ENCODE measurements at places on chromosomes 13 and 19. TPM values are rescaled to one million over a fixed set of nuclear protein-coding genes. Genes with fewer than 3 reads are reported as not detected.

GPALPP1 gene
- 20.8 TPM for total RNA-seq

SIAH3 gene
- 0.10 TPM for total RNA-seq

BCKDHA gene
- 12.1 TPM for total RNA-seq

NLRP11 gene
- total RNA-seq, result not detected

- H3K36me3 ChIP-seq, result no peaks in the 10 kb centered on the region
- no peak overlapping the region for H3K4me3 ChIP-seq
- no peak overlapping the region for H3K27ac ChIP-seq
Observed at GRCh38 chr19:30676990-30677679, 305.0 kb downstream of the ZNF536 start.

- no peaks in the 10 kb centered on the region for H3K4me1 ChIP-seq
- DNase-seq, result no peak
- H3K36me3 ChIP-seq, result no peaks in the 10 kb centered on the region
- no peaks in the 10 kb centered on the region for H3K27me3 ChIP-seq
- no peak overlapping the region for H3K27ac ChIP-seq
Observed at GRCh38 chr13:21894091-21894490, 223.2 kb downstream of the FGF9 start.

DNA sequence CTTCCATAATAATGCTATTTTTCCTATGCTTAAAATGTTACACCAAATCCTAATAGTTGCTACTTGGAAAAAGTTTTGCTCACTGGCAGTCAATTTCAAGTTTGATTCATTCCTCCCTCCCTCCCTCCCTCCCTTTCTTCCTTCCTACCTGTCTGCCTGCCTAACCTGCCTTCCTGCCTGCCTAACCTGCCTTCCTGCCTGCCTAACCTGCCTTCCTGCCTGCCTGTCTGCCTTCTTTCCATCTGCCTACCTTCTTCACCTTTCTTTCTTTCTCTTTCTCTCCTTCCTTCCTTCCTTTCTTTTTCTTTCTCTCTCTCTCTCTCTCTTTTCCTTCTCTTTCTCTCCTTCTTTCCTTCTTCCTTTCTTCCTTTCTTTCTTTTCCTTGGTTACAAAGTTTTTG, 418.7 kb downstream of the PCDH9 start:
- H3K27me3 ChIP-seq, result no peaks in the 10 kb centered on the region
- H3K4me3 ChIP-seq, result no peak overlapping the region
- no peak overlapping the region for H3K27ac ChIP-seq
- H3K4me1 ChIP-seq, result no peaks in the 10 kb centered on the region
- DNase-seq, result no peak

GRCh38 chr13:23963184-23963931, 66.1 kb upstream of the C1QTNF9B start:
- H3K4me3 ChIP-seq, result no peak overlapping the region
- H3K4me1 ChIP-seq, result peaks cover 12% of the 10 kb centered on the region
- H3K27ac ChIP-seq, result no peak overlapping the region
- no peaks in the 10 kb centered on the region for H3K36me3 ChIP-seq
- H3K27me3 ChIP-seq, result no peaks in the 10 kb centered on the region

- peak within 1 kb of the TSS; percentile 99 for H3K27ac ChIP-seq
- DNase-seq, result peak; percentile 100
- no peaks in the 10 kb centered on the region for H3K36me3 ChIP-seq
- peaks cover 11% of the 10 kb centered on the region for H3K4me1 ChIP-seq
Observed at GRCh38 chr19:52189735-52190486, at the start of gene PPP2R1A. PPP2R1A (plus strand) TSS chr19:52190052; CDS start chr19:52190097, 45 bp downstream.

GRCh38 chr13:109857325-109857724, 70.9 kb upstream of the IRS2 start:
- no peak overlapping the region for H3K4me3 ChIP-seq
- no peaks in the 10 kb centered on the region for H3K27me3 ChIP-seq
- H3K27ac ChIP-seq, result no peak overlapping the region
- H3K36me3 ChIP-seq, result no peaks in the 10 kb centered on the region
- H3K4me1 ChIP-seq, result peaks cover 2% of the 10 kb centered on the region
- no peak for DNase-seq

DNA sequence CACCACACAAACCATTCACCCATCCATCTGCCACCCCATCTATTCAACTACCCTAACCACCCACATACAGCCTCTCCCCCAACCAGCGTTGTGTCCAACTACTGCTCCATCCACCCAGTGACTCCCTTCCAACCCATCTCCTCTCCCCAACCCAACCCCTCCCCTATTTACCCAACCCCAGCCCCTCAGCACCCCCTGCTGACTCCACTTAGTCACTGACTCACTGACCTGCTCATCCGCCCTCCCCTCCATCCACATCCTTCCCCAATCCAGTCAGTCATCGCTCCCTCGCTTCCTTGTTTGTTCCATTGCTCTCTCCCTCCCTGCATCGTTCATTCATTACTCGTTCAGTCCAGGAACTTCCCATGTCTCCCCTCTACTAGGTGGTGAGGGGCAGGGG, 39.2 kb downstream of the KCNC3 start:
- no peak overlapping the region for H3K27ac ChIP-seq
- H3K36me3 ChIP-seq, result peaks cover 57% of the 10 kb centered on the region

DNA sequence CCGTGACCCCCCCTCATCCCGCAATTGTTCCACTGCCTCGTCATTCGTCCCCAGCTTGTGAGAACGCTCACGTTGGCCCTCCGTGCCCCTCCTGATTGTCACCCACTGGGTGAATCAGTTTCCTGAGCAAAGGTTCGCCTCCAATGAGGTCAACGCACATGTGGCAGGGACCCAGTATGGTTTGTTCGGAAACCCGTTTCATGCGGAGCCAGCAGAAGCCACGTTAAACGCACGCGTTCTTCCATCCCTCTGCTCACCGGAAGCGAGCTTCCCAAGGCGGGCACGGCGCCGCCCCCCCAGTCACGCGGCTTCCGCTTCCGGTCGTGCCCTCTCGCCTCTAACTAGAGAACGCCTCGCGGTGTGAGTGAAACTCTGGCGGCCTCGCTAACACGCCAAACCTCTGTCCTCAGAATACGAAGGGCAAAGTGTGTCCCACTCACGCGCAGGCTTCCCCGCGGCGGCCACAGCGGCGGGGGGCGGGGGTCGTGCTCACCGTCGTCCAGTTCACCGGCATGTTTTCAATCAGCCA, 18.0 kb upstream of the CFAP97D2 start:
- no peaks in the 10 kb centered on the region for H3K27me3 ChIP-seq
- peak; percentile 62 for DNase-seq
- no peak overlapping the region for H3K4me3 ChIP-seq
- peaks cover 9% of the 10 kb centered on the region for H3K4me1 ChIP-seq

- peak; percentile 45 for DNase-seq
- H3K4me1 ChIP-seq, result peaks cover 5% of the 10 kb centered on the region
- H3K27ac ChIP-seq, result peak overlapping the region; percentile 69
Observed at GRCh38 chr13:40993987-40994386, 25.1 kb downstream of the ELF1 start.

DNA sequence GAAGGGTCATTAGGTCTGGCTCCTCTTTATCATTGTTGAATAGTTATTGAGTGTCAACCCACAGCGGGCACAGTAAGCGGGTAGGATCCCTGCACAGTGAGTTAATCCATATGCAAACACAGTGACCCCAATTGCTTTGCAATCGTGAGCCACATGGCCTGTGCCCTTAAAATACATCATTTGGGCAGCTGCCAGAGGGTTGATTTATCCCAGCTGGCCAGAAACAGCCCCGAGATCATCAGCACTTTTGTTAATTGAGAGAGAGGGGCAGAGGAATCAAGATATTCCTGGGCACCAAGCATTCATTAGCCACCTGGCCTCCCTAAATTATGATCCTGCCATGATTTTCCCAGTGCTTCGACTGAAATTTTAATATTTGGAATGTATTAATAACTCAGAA, 9.8 kb upstream of the CNMD start:
- no peak for DNase-seq
- no peaks in the 10 kb centered on the region for H3K4me1 ChIP-seq
- no peak overlapping the region for H3K27ac ChIP-seq
- no peaks in the 10 kb centered on the region for H3K27me3 ChIP-seq
- H3K4me3 ChIP-seq, result no peak overlapping the region

DNA sequence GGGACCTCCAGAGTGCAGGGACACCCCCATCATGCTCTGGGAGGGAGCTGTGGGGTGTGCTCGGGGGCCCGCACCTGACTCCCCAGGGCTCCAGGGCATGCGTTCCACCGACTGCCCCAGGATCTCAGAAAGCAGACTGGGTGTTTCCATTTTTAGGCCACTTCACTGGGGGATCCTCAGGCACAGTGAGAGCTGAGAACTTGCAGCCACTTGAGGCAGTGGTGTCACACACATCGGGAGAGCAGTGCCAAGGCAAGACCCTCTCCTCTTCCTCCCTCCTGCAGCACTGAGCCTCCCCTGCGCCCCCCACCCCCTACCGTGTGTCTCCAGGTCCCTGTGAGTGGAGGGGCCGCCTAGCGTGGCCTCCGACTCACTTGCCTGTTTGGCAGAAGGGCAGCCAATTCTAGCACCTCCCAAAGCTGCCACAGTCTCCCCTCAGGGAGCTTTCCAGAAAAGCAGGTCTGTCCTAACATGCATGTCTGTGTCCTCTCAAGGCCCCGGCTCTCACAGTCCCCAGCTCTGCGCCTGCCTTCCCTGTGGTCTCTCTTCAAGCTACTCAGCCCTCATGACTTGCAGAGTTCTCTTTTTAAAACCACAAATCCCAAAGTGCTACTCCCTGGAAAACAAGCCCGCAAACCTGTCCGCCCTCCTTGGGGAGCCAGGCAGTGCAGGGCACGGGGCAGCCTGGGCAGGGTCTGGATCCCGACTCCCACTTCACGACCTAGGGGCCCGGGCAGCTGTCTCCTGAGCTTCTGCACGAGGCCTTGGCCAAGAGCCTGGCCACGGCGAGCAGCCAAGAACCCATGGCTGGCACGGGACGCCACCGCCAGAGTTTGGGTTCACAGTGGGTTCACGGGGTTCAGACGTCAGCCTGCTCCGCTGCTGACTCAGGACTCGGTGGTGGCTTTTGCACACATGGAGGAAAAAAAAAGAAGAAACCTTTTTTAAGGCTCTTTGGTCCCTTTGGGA, 94.1 kb downstream of the STK24 start:
- H3K36me3 ChIP-seq, result peaks cover 8% of the 10 kb centered on the region
- H3K4me3 ChIP-seq, result no peak overlapping the region
- peaks cover 30% of the 10 kb centered on the region for H3K4me1 ChIP-seq
- DNase-seq, result no peak
- H3K27me3 ChIP-seq, result no peaks in the 10 kb centered on the region
- peak overlapping the region; percentile 88 for H3K27ac ChIP-seq

DNA sequence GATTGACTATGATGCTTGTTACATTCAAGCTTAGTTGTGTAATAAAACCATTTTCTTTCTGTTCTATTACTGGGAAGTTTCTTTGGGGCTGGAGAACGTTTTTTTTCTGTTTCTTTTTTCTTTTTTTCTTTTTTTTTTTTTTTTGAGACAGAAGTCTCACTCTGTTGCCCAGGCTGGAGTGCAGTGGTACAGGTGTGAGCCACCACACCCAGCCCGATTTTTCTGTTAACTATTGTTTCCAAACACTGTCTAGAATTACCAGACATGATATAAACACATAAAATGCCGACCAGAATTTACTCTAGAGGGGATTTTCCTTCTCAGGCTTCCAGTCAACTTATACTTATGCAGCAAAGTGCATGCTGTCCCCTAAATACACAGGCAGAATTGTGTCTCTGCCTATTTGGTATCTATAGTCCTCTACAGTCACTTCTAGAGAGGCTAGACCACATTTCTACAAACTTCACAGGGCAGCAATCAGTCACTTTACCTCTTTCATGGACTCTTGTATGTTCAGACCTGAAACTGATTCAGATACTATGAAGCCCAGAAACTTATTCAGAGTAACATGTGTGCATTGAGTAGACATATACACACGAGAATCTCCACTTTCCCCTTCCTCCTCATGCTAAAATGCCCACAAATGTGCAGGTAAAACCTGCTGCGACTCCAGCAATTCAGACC, 121.2 kb downstream of the ZNF737 start:
- no peaks in the 10 kb centered on the region for H3K27me3 ChIP-seq
- H3K4me1 ChIP-seq, result no peaks in the 10 kb centered on the region
- no peak overlapping the region for H3K27ac ChIP-seq
- H3K36me3 ChIP-seq, result no peaks in the 10 kb centered on the region
- DNase-seq, result no peak

DNA sequence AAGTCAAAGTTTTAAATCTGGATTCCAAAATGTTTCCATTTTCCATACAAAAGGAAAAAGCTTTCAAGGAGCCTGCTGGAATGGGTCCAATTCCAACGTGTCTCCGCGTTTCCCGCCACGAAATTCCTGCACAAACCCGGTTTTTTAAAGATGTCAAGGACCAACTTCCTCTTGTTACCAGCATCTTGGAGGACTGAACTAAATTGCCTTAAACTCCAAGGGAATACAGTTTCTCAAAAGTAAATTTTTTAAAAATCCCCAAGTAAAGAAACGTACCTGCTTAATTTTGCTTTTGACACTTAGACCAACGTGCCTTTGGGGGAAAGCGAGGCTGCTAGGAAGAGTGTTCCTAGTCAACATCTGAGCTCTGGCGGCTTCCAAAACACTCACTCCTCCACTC, 12.3 kb upstream of the SOX1 start:
- no peaks in the 10 kb centered on the region for H3K36me3 ChIP-seq
- H3K4me3 ChIP-seq, result no peak overlapping the region
- peaks cover 83% of the 10 kb centered on the region for H3K27me3 ChIP-seq
- H3K4me1 ChIP-seq, result peaks cover 10% of the 10 kb centered on the region

Data from left lung (tissue), 14 donors.